Stimulated activated CD4-positive, alpha-beta T cell treated with anti-CD3 and anti-CD28 coated beads, Interleukin-2, amount 100 ng/mL, for 48 hours (primary cell): ENCODE measurements at places on chromosomes 4 and X.

GRCh38 chrX:130110379-130111219 is at the start of gene ELF4:
Gene ELF4 (minus strand): TSS chrX:130110497. CDS start chrX:130081330, 29,167 bp downstream.
- no peak for DNase-seq

GRCh38 chr4:144288011-144288903 is 147.7 kb upstream of the GYPA start:
- no peak for DNase-seq

- no peak for DNase-seq
These were observed 35.8 kb downstream of the FGFBP1 start for GRCh38 chr4:15902746-15903145.

DNA sequence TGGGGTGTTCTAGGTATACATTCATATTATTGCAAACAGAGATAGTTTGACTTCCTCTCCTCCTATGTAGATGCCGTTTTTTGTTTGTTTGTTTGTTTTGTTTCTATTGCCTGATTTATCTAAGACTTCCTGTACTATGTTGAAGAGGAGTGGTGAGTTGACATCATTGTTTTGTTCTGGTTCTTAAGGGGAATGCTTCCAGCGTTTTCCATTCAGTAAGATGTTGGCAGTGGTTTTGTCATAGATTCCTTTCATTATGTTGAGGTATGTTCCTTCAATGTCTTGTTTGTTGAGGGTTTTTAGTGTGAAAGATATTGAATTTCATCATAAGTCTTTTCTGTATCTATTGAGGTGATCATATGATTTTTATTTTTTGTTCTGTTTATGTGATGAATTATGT is 401.6 kb upstream of the EPHA5 start:
- no peak for DNase-seq

- DNase-seq, result no peak
These were observed 407.9 kb upstream of the AADAT start for GRCh38 chr4:170497689-170498088.

DNA sequence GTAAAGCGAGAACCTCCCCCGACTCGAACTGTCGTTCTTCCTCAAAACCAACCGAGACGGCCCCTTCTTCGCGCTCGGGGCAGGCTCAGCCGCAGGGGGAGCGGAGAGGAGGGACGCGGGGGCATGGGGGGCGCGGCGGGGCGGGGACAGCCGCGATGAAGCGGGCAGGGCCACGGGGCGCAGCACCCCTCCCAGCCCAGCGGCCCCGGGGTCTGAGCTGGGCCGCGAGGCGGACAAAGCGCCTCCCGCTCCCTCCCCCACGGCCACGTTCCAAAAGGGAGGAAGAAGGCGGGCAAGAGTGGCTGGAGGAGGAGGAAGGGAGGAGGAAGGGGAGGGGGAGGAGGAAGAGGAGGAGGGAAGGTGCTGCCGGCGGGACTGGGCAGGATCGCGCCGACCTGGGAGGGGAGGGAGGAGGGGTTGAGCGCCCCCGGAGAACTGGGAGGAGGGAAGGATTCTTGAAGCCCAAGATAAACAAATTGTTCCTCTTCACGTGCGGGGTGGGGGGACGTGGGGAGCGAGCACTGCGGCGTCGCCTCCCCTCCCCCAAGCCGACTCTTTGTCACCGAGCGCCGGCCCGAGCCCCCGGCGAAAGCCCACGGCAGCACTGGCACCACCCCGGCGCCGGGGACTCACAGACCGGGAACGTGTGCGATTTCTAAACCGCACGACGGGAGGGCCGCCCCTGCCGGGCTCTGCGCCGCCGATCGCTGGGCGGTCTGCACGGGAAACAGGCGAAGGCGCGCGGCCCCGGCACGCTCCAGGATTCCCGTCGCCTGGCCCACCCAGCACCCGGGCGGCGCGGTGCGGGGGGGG is 2.9 kb downstream of the MAML3 start:
- DNase-seq, result no peak

- DNase-seq, result no peak
These were observed 72.8 kb upstream of the MAPK10 start for GRCh38 chr4:86432559-86433134.

GRCh38 chr4:31126881-31127398 is 406.8 kb downstream of the PCDH7 start:
- no peak for DNase-seq

GRCh38 chr4:88981993-88982392 is 75.0 kb downstream of the FAM13A start:
- DNase-seq, result no peak

DNA sequence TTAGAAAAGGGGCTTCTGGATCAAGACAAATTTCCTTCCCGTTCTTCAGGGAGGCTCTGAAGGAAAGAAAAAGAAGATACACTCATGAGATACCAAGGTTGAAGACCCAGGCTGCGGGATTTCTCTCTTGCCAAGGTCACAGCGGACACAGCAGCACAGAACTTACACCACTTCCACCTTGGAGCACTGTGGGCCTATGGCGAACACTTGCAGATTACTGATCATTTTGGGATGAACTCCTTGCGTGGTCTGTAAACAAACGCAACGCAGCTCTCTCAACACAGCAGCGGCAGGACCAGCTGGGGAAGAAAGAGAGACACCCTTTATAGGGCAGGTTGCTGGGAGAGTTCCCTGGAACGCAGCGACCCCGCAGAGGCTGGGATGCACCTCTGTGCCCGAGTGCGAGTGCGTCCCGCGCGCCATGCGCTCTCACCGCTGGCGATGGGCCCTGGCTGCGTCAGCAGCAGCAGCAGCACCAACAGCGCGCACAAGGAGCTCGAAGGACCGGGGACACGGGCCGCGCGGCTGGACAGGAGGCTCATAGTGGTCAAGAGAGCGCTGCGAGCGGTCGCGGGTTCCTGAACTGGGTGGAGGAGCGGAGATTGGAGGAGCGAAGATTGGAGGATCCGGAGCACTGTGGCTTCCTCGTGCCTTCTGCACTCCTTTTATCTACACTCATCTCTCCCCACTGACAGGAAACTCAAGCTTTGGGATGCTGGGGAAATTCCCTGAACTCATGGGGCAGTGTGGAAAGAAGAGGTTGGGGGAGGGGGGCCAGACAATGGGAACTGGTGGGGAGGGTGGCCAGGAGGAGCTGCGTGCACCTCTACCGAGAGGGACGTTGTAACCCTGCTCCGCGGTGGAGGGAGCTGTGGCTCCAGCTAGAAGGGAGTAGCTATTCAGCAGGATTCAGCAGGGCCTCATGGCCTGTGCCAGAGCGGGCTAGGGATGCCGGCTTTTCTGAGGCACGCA is at the start of gene CXCL5:
CXCL5 (minus strand) TSS at position 638 of the 972 bp plus-strand sequence; CDS start at position 542, 96 bp downstream.
- no peak for DNase-seq

- no peak for DNase-seq
These were observed 72.0 kb upstream of the DHRSX start for GRCh38 chrX:2572740-2573139.

DNA sequence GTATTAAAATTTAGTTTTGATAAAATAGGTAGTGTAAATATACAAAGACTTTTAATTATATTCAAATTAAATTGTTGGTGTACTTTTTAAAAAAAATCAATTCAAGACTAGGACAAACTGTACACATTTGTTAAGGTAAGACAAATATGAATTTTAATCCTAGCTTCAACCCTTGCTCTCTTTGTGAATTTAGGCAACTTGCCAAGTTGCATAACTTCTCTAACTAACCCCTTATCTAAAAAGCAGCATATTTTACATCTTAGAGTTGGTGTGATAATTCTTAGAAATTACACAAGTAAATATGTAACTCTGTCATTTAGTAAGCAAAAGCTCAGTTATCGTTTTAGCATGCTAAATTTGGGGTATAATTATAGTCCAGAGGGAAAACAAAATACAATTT is 78.1 kb upstream of the FSTL5 start:
- no peak for DNase-seq

DNA sequence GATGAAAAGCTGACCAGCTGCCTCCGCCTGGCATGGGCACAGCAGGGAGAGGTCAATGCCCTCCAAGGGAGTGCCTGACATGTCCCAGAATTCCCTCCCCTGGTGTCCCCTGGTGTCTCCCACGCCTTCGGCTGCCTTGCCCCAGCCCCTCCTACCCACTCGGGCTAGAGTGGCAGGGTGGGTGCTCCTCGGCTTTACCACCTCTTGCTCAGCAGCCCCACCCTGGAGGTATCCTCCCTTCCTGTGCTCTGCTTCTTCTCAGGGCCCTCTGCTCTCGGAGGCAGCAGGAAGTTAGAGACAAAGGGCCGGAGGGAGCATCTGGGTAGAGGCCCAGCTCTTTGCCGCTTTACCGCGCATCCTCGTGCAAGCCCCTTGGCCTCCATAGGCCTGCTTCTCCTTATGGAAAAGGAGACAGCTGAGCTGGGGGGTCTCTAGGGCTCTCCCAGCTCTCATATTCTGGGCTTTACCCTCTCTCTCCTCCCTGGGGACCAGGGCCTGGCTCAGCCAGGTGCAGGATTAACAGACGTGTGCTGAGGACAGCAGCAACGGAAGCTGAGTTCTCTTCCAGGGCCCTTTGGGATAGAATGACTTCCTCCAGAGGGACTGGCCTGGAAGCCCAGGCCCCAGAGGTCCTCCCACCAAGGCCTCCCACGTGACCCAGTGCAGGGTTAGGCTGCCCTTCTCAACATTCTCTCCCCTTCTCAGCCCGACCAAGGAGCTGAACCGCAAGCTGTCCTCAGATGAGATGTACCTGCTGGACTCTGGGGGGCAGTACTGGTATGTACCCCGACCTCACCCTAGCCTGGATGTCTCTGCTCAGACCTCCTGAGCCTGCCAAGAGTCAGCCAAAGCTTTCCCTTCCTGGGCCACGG is 17.2 kb downstream of the XPNPEP2 start:
- DNase-seq, result no peak

DNA sequence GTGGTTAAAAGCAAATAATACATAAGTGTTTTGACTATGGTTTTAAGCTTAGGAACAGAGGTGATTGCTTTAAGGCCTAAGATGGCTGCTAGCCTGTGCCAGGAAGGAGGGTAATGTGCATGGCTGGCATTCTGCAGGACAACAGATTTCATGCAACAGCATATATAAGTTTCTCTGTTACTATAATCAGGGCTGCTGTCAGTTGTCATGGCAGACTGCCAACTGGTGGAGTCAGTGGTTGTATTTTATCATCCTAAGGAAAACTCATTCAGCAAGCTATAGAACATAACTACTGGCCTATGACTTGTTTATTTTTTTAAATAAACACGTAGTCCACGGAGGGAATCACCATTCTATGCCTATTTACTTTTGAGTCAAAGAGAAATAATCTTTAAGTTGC is 77.7 kb upstream of the DCAF8L1 start:
- no peak for DNase-seq

DNA sequence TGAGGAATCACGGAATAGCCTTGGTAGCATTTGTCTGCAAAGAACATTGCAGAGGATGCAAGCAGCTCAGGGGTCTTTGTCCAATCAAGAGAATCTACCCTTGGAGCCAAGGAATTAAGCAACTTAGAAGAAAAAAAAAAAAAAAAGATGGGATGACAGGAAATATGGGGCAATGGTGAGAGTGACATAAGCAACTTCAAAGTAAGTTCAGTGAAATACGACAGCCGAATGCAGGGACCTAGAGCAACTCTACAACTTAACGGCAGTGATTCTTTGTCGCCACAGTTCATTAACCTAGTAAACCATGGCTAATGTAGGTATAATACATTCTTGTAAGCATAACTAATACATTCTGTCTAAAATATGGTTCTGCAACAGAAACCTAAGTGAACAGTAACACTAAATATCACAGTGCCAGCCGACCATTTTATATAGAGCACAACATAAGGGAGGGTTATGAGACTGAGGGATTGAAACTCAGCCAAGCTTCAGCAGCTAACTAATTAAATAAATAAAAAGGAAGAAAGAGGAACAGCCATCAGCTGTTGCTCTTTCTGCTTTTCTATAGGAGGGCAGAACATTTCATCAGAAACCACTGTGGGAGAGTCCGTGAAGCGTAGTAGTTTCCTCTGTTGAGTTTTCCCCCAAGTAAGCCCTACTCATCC is 74.7 kb downstream of the PPARGC1A start:
- DNase-seq, result no peak
